Keratinocyte (primary cell): ENCODE measurements at places on chromosomes 2 and 18.

- no peak for DNase-seq
Measured at GRCh38 chr18:6939972-6940371, 177.6 kb downstream of the LAMA1 start.

DNA sequence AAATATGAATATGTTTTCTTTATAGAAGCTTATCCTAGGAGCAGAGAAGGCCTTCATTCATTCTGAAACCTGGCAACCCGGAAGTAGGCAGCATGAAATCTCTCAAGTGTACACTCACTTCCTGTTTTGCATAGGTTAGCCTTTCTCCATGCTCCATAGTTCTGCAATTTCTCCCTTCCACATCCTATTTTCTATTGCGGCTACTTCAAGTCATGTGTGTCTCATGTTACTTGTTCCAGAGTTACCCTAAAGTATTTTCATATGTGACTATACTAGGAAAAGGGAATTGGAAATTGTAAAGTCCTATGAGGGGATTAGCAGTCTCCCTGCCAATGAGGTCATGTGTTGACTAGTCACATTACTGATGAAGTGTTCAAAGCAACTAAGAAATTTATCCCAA lies 320.6 kb downstream of the NCKAP5 start:
- no peak for DNase-seq

GRCh38 chr18:61865466-61866175 lies 27.2 kb downstream of the RNF152 start:
- no peak for DNase-seq

GRCh38 chr2:78077633-78078032 lies 555.5 kb upstream of the LRRTM4 start:
- DNase-seq, result no peak

- no peak for DNase-seq
Measured at GRCh38 chr2:164073101-164074074, 337.6 kb upstream of the FIGN start.

DNA sequence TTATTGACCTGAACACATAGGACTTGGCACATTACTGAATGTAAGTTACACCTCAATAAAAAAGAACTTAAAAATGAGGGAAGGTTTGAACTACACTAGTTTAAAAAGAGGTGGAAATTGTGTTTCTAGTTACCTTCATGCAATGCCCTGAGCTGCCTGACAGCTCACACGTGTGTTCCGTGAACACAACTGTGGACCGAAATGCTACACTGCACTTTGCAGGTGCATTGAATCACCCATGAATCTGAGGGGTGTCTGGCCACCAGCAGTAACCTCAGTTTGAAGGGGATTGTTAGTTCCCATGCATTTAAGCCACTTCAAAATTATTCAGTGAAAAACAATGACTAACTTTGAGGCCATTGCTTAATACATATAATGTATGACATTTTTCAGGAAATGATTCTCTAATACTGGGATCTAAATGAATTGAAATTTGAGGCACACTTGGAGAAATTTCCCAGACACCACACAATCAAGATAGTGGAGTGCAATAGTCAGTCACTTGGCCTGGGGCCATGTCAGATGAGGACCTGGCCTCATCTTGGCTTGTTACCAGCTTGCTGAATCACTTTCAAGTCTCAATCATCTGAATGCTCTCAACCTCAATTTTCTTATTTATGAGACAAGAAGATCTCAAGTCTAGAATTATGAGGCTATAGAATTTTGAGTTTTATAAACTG lies 59.3 kb downstream of the MYL12B start:
- DNase-seq, result peak; percentile 83
